ENCODE measurements at places on chromosomes 3 and 15. TPM values are rescaled to one million over a fixed set of nuclear protein-coding genes. Genes with fewer than 3 reads are reported as not detected.

The ARGFX gene
- not detected for polyA plus RNA-seq

The LSAMP gene
- 0.38 TPM for polyA plus RNA-seq

The GASK1A gene
- 3.7 TPM for polyA plus RNA-seq

The USP8 gene
- 31.7 TPM for polyA plus RNA-seq

The VGLL3 gene
- polyA plus RNA-seq, result 10.8 TPM

The RYR3 gene
- 0.88 TPM for polyA plus RNA-seq
